NCI-H510A treated with DMSO at 0.1 percent for 48 hours (cell line): ENCODE measurements at places on chromosomes 12 and 14.

DNA sequence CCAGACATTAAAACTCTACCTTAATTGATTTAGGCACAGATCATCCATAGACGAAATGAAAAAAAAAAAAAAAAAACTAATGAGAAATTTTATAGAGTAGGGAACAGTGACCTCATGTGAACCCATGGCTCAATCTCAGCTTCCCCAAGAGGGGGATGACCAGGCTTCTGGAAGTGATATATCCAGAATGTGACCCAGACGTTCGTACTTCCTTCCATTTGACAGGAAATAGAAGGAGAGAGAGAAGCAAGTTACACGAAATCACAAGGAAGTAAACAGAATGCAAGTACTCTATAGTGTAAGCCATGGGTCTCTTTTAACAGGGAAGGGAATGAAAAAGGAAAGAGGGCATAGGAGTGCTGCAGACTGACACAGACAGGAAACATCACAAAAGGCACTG is 10.1 kb downstream of the FOXN3 start:
- DNase-seq, result no peak

DNA sequence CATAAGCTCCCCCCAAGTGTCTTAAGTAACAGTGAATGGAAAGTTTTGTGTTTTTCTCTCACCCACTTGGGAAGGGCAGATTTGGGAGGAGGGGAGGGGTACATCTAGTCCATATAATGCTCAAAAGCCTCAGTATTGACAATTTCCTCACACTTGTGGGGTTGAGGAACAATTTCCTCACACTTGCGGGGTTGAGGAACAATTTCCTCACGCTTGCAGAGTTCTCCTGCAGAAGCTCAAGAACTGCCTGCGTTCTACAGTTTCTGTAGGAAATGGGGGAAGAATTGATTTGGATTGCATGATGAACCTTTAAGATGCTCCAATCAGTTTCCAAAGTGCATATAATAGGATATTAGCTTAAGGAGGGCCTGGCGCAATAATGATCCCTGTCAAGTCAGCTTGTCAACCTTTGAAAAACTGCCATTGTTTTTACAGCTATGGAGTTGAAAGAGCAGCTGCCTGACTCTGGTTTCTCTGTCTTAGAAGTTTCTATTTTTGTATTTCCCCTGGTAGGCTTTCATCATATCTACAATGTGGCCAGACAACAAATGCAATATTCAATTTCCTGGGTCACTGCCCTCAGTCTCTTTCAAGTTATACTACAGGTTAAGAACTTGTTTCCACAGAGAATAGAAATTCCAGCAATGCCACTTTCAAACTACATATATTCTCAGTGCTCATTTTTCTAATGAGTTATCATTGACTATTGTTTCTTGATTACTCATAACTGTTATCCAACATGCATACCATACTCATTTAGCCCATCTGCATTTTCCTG is 66.5 kb downstream of the PLEKHG7 start:
- no peak for DNase-seq

DNA sequence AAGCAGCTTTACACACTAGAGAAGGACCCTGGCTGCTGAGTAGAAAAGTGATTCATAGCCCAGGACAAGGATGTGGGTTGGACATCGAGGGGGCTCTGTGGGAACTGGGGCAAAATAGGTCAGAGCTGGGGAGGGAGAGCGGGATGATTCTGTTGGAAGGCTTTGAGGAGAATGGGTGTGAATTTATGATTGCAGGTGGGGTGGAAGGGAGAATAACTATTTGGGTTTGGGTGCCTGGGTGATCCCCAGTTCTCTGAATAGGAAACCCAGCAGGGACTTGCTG is 13.1 kb downstream of the SERPINA3 start:
- DNase-seq, result no peak

DNA sequence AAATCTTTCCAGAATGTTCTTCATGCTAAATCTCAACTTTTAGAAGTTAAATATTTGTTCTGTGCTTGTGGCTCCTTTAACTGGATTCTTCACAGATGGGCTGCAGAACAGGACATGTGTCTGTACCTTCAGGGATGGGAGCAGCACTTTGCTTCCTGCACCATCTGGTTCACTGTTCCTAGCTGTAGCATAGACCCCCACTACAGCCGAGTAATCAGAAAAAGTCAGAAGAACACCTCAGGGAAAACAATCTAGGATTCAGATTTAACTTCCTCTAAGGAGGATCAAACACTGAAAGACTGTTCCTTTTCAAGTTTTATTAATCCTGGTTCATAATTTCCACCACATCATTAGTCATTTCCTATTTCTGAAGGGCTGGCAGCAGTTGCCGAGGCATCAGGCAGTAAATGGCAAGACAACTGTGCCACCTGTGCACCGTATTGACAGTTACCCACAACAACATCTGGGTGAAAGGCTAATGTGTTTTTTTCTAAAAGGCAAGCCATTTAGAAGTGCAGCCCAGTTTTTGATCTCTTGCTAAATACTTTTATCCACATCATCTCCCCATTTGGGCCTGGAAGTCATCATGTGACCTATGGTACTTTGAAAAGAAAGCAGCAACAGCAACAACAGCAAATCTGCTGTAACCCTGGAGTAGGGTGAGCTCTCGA is 212.8 kb upstream of the BMP4 start:
- no peak for DNase-seq

- no peak for DNase-seq
Measured at GRCh38 chr12:81896771-81897170, 137.6 kb upstream of the PPFIA2 start.

- DNase-seq, result no peak
Measured at GRCh38 chr12:38399711-38400206, 83.2 kb downstream of the ALG10B start.

GRCh38 chr12:108634341-108634751 is 652 bp upstream of the SELPLG start:
- DNase-seq, result peak; percentile 76

GRCh38 chr14:52318062-52318461 is 4.0 kb downstream of the PTGER2 start:
- no peak for DNase-seq

DNA sequence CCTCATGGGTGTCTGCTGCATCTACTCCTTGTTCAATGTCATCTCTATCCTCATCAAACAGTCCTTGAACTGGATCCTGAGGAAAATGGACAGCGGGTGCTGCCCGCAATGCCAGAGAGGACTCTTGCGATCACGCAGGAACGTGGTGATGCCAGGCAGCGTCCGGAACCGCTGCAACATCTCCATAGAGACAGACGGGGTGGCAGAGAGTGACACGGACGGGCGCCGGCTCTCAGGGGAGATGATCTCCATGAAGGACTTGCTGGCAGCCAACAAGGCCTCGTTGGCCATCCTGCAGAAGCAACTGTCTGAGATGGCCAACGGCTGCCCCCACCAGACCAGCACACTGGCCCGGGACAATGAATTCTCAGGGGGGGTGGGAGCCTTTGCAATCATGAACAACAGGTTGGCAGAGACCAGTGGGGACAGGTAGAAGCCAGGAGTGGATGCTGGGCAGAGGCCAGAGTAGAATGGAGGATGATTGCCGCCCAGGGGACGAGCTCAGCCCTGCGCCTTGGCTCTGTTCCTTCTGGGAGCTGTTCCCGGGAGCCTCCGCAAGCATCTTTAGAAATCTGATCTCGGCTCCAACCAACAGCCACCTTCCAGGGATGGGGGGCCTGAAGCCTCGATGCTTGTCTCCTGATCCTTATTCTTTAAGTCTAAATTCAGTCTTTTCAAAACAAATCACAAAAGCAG is 71.6 kb upstream of the PSMC1 start:
- no peak for DNase-seq

GRCh38 chr14:79567306-79567705 is 644.0 kb downstream of the DIO2 start:
- DNase-seq, result no peak

- DNase-seq, result no peak
Measured at GRCh38 chr14:26765768-26766520, 168.1 kb upstream of the NOVA1 start.

DNA sequence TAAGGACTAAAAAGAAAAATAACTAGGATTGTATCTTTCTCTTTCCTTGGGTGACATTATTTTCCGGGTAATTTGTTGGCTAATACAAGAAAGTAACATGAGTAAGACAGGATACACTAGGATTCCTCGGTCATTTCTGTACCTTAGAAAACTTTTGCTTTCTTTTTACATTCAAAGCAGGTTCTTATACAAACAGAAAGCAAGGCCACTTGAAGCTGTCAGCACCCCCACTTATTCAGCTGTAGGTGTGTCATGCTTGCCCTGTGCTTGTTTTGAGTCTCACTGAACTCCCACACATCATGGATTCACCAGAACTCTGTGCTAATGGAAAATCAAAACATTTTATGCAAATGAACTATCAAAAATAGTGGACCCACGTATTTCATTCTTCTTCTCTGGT is 266.8 kb upstream of the CLEC14A start:
- DNase-seq, result peak; percentile 42

DNA sequence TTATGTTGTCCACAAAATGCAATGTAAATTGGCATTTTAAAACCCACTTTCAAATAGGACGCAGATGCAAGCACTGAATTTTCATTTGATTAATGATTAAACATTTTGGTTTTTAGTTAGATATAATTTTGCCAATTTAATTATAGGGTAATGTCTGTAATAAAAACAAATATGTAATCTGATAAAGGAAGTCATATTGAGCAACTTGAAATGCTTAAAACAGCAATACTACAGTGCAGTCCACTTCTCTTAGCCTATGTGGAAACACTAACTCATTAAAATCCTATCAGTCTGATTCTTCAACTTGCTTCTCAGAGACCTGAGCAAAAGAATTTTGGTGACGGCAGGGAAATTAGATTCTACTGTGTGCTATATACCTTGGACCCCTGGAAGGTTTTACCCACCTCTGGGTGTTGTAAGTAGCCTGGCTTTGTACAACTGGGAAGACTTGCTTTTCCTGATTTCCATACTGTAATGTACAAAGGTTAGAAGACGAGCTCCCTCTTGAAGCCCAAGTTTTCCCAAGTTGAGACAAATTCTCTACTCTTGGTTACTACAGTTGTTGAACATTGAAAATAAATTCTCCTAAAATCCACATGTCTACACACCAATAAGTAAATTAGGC is 4.1 kb downstream of the TRHDE start:
- DNase-seq, result no peak

GRCh38 chr12:3125674-3126073 is 48.5 kb downstream of the TSPAN9 start:
- DNase-seq, result no peak

GRCh38 chr14:101928415-101928841 is 35.9 kb upstream of the DYNC1H1 start:
- no peak for DNase-seq

- DNase-seq, result no peak
Measured at GRCh38 chr12:104896146-104896545, 61.9 kb downstream of the SLC41A2 start.
